ENCODE measurements at places on chromosomes 6 and 20.

DNA sequence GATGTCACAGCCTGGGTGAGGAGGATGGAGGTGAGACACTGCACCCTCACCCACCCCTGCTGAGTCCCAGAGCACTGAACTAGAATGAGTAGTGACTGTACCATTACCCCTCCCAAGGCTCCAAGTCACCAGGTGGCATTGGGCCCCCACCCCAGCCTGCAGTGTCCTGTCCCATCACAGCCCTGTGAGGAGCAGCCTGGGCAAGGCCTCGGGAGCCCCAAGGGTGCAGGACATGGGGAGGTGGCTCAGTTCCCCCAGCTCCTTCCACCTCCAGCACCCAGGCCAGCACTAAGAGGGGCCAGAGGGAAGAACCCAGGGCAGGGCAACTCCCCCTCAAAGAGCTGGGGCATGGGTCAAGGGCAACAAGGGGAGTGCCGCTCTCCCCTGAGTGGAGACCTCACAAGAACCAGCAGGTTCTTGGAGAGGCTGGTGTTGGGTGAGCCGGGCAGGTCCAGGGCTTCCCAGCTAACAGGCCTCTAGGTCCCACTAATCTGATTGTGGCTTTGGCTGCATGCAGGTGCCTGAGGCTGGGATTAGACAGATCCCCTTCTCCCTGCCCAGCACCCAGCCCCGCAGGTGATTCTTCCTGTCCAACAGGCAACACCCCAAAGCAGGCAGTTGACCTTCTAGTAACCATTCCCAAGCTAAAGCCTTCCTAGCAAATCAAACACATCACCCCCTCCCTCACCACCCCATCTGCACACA, 2.6 kb downstream of the CST4 start:
- no peak for DNase-seq

GRCh38 chr6:43803055-43803782, 33.2 kb downstream of the VEGFA start:
- no peak for DNase-seq

- DNase-seq: no peak
Measured at GRCh38 chr6:97989451-97989850, 706.4 kb upstream of the MMS22L start.

DNA sequence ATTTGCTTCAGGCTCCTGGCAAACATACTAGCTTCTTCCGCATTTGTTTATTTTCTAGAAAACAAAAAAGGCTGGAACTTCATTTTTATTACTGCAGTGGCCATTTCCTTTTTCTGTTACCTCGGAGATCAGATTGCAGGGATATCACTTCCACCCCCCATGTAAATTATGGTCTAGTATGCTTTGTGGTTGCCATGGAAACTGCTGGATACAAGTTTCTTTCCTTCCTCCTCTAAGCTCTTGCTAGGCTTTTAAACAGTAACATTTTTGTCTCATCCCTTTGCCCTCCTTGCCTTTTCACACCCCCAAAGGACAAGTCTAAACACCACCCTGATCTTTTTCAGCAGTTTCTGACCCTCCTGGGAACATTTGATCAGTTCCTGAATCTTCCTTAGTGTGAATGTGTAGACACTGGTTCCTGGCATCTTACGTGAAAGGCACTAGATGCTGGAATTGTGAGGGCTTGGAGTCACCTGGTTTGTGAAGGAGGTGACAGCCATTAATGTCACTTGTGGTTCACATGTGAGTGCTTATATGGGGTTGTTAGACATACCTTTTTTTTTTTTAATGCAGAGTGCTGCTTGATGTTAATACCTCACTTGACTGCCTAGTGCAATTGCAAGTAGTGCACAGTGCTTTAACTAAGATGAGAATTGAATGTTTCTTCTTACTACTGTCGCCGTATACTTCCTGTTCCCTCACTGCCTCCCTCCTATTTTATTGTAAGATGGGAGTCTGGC, 181.6 kb downstream of the JARID2 start:
- no peak for DNase-seq

Data from left hindlimb (tissue), 1 donor.